GM23248 (cell line): ENCODE measurements at places on chromosomes 1 and 21. TPM values are rescaled to one million over a fixed set of nuclear protein-coding genes. Genes with fewer than 3 reads are reported as not detected.

CFHR4 gene
- total RNA-seq: not detected in 2 replicates

DNA sequence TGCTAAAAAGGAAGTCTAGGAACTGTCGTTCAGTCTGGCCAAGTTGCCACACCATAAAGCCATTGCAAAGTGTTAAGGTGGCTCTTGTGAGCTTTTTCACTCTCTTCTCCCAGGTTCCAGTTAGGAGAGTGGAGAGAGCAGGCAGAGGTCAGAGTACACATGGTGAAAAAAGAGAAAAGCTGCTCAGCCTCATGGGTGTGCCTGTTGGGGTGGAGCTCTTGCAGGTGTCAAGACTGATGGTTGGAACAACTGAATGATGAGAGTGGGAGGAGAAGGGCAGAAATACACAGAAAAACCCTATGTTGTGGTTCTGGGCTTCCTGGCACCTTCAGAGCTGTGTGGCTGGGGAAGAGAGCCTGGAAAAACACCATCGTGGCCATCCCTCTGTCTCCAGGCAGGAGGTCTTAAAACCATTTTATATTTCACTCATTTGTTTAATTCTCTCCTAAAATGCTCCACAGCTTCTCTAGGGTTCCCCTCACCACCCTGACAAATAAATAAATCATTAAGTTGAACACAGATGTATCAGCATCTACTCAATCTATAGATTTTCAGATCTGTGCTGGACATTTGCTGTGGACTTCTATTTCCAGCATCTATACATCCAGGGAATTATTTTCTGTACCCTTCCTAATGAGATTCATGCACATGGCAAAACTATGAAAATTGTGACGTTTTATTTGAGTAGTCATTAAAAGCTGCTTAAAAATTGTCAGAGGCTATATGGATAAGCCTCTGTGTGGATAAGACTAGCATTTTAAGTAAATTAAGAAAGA, 17.5 kb downstream of the UBASH3A start:
- DNase-seq: no peak

SHE gene
- total RNA-seq: not detected in 2 replicates

DNA sequence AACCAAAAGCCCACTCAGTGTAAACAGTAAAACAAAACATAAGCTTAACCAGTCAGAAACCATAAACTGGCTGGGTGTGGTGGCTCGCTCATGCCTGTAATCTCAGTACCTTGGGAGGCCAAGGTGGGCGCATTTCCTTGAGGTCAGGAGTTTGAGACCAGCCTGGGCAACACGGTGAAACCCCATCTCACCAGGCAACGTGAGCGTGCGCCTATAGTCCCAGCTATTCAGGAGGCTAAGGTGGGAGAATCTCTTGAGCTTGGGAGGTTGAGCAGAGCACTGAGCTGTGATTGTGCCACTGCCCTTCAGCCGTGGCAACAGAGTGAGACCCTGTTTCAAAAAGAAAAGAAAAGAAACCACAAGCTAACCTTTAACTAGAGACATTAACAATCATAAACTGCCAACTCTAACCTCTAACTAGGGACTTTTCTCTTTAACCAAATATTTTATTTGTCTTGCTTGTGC, 13.1 kb upstream of the PRRC2C start:
- DNase-seq: no peak

SELE gene
- not detected in 2 replicates for total RNA-seq
